ENCODE measurements at places on chromosomes 5 and 9. TPM values are rescaled to one million over a fixed set of nuclear protein-coding genes. Genes with fewer than 3 reads are reported as not detected.

The SPINK13 gene
- not detected for total RNA-seq

The CFAP157 gene
- total RNA-seq: not detected

The LCN10 gene
- not detected for total RNA-seq

The S100Z gene
- total RNA-seq: not detected

The SLC45A2 gene
- not detected for total RNA-seq

The STPG3 gene
- total RNA-seq: not detected

The FAM221B gene
- total RNA-seq: not detected

The ADAMTS2 gene
- 0.68 TPM for total RNA-seq

The NELFB gene
- total RNA-seq: 48.5 TPM

DNA sequence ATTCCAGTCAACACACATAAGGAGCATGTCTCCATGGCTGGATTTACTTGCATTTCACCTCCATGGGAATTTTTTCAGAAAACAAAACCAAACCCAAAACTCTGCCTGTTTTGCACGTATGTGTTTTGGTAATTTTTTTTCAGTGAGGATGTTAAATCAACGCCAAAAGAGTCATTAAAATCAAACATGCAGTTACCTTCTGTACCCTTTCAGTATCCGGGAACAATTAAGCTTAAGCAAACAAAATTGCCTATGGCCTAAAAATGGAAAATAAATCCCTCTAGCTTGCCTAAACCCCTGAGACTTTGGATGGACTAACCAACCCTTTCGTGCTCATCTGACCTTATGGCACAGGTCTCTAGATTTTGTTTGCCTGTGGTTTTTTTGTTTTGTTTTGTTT is 209.2 kb upstream of the KLF4 start:
- no peak for DNase-seq

GRCh38 chr9:111662576-111663300 is 1.3 kb downstream of the GNG10 start:
- no peak for DNase-seq

DNA sequence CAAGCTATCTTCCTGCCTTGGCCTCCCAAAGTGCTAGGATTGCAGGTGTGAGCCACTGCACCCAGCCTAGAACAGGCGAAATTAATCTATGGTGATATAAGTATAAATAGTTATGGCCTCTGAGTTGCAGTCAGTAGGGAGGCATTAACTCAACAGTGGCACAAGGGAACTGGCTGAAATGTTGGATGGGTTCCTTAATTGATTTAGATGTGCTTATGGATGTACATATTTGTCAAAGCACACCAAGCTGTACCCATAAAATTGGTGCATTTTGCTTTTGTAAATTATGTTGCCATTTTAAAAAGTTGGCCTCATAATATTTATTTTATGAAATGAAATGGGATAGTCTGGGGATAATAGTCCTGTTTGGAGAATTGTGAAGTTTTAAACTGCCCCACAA is 36.8 kb upstream of the GLIPR2 start:
- DNase-seq: no peak

DNA sequence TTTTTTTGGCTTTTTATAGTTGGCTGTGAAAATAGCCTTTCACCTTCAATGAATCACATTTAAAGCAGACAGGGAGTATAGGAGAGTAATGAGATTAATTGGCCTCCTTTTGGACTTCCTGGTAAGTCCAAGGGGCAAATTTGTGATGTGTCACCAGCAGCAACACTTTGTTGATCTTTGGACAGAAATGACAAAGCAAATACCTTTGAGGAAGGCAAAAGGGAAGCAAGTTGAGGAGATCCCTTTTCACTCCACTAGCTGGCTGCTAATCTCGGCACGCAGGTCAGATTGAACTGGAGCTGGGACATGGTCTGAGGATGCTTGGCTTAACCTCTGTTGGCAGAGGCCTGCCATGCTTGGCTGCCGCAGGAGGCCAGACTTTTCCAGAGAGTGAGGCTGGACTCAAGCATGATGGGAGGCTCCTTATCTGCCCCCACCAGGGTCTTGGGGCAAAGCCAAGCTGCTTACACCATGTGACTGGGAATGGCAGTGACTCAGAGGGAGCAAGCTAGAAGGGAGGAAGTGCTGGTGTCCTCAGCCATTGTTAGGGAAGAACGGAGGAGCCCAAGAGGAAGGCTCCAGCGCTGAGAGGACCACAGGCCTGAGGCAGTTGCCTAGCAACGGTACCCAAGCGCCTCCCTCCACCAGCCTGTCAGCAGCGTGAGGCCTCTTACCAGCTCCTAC is 174.5 kb upstream of the MAP1B start:
- no peak for DNase-seq

GRCh38 chr5:156825688-156826087 is 24.4 kb upstream of the PPP1R2B start:
- DNase-seq: no peak

DNA sequence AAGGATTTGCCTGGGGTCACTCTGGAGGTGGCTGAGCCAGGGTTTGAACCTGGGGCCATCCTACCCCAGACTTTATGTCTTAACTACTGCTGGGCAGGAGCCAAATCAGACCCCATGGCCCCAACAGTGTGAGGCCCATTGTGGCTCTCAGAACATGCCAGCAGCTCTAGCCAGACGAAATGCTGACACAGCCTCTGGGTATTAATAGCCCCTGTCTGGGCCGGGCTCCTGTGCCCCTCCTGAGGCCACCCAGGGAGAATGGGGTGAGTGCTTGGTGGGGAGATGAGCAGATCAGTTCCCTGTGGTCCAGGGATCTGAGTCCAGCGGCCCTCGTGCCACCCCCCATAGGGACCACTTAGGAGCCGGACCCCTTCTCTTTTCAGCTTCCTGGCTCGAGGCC is 2.2 kb upstream of the PLPP7 start:
- no peak for DNase-seq

DNA sequence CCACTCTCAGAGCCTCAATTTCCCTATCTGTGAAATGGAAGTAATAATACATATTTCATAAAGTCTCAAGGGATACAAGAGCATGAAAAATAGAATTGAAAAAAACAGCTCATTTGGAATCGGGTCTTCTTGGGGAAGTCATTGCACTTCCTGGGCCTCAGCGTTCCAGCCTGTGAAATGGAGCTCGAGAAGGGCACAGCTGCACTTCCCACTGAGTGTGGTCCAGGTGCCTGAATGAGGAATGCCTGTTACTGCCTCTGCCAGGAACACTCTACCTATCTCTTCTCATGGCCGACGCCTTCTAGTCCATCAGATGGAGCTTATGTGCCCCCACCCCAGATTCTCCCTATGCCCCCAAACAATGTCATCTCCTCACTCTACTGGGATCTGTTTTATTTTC is 924 bp upstream of the NEURL1B start:
- no peak for DNase-seq

DNA sequence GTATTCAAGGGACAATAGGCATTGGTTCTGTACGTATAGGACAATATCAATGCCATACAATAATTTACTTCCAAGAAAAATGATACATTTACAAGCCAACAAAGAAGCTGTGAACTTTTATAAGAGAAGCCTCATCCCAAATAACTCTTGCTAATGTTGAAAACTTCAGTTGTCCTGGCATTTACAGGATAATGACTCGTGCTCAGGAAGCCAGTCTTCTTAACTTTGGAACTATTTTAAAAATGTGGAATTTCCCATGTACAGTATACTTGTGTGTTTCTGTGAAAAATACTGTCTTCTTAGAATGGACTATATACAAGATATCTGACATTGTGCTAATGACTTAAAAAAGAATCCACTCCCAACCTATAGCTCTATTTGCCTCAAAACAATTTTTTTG is 1479.3 kb upstream of the CDH9 start:
- DNase-seq: no peak

DNA sequence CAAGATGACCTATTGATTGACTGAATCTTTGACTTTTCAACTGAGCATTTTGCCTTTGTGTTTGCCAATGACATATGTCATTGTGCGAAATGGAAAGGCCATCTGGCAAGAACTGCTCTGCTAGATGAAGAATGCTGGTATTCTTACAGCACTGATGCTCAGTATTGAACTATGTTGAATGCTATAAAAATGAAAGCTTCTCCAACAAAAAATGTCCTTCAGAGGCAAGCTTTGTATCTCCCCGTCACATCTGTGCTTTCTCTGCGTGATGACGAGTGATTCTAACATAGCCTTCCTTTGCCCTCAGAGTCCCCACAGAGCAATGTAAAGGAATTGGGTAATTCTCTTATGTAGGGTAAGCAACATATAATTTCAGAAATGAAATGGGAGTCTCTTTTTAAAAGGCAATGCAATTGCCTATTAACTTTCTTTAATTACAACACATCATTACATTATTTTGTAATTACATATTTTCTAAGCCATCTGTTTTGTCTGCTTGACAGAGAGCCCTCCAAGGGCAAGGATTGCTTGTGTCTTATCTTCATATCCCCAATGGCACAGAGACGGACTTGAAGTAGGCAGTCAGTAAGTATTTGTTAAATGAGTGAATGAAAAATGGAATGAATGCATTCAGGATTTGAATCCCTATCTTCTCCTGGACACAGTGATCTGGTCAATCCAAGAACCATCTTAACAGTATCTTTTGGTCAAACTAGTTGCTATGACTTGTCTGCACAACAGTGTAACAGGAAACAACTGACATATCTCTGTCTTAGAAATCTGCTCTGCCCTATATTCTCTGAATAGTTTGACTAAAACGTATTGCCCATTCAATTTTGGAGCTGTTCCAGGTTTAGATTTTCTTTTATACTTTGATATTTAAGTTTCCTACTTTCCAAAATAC is 46.1 kb downstream of the ENC1 start:
- DNase-seq: no peak

GRCh38 chr5:61744690-61745619 is 412.9 kb downstream of the ZSWIM6 start:
- no peak for DNase-seq

DNA sequence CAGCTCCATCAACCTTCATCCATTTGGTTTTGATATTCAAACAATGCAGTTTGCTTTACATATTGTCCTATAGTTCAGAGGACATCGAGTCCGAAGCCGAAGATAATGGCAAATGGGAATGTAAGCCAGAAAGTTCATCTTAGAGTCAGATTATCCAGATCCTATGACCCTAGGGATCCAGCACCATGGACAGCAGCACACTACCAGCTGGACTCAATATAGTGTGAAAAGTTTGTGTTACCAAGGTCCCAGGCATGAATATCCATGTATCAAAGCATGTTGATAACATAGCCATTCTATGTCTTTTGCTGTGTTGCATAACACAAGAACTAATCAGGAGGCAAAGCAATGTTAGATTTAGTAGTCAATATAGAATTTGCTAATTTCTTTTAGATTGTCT is 46.3 kb downstream of the FSTL4 start:
- DNase-seq: no peak

- no peak for DNase-seq
Measured at GRCh38 chr5:170623576-170624181, 119.9 kb downstream of the KCNIP1 start.

- DNase-seq: no peak
Measured at GRCh38 chr5:90153031-90153430, 256.5 kb downstream of the CETN3 start.

DNA sequence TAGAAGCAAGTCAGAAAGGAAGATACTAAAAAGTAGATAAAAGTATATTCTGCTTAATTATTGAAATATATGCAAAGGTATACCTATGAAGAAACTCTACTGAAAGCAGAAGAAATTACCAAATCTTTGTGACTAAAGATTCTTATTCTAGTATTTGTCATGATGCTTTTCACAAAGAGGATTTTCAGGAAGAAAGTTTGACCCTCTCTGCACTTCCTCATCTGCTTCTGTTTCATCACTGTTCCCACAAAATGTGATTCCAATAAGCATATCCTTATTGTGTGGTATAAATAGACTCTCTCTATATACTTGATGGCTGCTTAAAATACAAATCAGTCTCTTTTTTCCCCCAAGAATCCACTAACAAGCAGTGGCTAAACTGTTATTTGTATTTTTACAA is 2139.6 kb upstream of the ACO1 start:
- DNase-seq: no peak

GRCh38 chr9:107466826-107467225 is 22.7 kb downstream of the KLF4 start:
- DNase-seq: no peak

- DNase-seq: no peak
Measured at GRCh38 chr5:50759526-50760270, 93.3 kb downstream of the PARP8 start.

DNA sequence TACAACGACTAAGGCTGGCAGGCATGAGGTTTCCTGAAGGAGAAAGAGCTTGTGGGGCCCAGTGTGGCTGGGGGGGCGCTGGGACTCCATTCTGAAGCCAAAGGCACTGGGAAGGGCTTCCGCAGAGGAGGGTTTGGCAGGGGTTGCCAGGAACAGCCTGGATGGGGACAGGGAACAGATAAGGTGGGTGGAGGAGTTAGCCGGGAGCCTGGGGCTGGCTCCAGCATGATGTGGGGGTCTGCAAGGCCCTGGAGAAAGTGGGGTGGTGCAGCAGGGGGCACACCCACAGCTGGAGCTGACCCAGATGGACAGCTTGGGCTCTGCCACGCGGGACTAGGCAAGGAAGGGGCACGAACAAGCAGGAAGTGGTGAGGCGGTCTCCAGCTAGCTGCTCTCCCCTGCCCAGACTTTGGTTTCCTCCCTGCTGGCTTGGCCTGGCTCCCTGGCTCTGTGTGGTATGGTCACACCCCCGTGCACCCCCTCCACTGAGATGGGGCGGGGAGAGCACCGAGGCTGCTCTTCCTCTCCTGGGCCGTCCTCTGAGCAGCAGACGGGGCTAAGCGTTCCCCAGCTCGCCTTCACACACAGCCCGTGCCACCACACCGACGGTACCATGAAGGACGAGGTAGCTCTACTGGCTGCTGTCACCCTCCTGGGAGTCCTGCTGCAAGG is at the start of gene LTC4S:
TSS of gene LTC4S (plus strand) at position 519 of the 672 bp plus-strand sequence. CDS start at position 614, 95 bp downstream.
- DNase-seq: no peak

DNA sequence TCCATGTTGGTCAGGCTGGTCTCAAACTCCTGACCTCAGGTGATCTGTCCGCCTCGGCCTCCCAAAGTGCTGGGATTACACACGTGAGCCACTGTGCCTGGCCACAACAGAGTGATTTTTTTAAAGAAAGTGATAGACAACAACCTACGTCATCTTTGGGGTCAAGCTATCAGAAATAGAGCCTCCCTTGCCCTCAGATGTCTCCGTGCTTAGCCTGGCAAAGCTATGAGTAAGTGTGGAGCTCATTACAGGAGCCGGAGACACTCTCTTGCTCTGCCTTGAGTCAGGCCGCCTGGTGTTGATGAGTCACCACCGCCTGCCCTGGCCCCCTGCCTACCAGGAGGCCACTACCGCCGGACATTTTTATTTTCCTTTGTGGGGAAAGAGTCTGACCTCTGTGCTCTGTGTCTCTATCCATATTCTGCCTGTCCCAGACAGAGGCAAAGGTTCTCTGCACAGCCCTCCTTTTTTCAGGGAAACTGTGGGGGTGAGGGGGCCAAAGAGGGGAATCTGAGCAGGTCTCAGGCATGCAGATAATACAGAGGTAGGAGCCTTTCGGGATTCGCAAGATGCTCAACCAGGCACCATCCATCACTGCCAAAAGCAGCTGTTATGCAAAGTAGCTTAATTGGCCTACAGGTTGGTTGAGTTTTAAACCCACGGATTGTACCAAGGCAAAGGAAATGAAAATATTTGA is 123.7 kb upstream of the CPEB4 start:
- peak; percentile 73 for DNase-seq

- DNase-seq: no peak
Measured at GRCh38 chr9:14939378-14939777, 29.1 kb upstream of the FREM1 start.

All from glomerular endothelial cell (primary cell).